ENCODE measurements at places on chromosomes 12 and 14.
A peak's percentile ranks its signal among the peaks of the same experiment; 100 is the strongest.

GRCh38 chr14:84826294-84826693 is 703.6 kb upstream of the FLRT2 start:
- peak; percentile 64 for DNase-seq

DNA sequence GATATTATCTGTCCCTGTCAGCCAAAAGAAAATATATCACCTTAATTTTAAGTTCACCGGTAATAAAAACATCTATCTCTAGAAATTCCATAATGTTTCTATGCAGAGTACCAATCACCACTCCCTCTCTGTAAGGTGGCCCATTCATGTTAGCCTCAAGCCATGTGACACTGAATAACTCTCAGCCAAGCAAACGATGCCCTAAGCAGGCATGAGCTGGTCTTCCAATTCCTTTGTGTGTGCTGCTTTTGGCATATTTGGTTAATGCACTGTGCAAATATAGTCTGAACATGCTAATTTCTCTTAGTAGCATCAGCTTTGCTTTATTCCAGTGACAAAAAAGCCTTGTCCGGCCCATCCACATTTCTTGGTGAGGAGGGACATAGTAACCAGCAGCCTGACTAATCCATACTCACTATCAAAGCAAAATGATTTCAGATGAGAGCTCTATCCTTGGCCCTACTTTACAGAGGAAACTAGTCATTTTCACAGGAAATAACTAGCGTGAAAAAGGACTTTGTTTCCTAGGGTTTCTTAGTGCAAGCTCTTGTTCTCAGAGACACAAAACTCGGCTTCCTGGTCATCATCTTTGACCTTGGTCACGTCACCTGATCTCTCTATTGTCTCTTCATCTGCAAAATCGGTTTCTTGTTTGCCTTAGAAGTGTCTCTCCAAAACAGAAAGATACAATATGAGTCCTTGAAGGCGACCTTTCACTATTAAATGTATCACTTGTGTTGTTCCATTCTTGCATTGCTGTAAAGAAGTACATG is 59.2 kb upstream of the RTRAF start:
- no peak for DNase-seq

DNA sequence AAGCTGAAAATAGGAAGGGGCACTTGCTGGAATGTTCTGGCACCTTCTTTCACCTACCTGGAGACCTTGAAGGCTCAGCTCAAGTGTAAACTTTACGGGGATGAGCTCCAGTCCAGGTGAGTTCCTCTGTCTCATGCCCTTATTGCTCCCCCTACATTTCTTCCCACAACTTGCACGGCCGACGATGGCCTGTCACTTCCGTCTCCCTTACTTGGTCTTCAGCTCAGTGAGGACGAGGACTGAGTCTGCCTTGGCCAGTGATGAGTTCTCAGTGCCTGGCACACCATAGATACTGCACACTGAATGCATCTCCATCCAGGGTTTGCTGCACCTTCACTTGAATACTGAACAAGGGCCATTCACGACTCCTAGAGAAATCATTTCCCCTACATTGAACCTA is 21.4 kb downstream of the ADGRD1 start:
- DNase-seq = no peak

DNA sequence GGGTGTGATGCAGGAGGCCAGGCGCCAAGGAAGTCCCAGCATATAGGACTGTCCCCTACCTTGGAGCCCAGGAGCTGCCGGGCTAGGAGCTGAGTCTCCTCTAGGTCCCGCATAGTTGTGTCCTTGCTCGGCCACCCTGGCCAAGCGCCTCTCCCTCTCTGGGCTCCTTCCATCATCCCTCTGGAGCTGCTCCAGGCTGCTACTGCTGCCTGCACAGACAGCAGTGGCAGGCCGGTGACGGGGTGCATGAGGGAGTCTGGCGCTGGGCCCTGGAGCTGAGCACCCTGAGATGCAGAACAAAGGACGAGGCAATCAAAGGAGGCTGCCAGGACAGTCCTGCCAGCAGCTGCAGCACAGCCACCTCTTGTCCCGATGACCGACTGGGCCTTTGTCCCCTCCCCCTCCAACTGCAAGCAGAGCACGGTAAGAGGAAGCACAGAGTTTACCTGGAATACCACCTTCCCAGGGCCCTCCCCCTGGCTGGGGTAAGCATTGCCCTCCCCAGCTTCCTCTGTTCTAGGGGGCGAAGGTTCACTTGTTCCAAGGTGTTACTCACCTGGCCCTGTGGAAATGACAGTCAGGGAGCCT is 10.4 kb downstream of the DTX1 start:
- no peak for DNase-seq

DNA sequence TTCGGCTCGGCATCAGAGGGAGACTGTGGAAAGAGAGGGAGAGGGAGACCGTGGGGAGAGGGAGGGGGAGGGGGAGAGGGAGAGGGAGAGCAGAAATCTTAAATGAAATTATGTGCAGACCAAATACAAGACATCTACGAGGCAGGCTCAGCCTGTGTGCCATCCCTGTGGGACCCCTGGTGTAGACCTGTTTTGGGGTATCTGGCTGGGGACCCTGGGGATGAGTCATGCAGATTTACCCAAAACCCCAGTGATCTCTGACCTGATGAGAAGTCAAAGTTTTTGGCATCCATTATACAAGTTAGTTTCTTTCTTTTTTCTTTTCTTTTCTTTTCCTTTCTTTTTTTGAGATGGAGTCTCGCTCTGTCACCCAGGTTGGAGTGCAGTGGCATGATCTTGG is 44.4 kb downstream of the ADGRD1 start:
- DNase-seq = no peak

DNA sequence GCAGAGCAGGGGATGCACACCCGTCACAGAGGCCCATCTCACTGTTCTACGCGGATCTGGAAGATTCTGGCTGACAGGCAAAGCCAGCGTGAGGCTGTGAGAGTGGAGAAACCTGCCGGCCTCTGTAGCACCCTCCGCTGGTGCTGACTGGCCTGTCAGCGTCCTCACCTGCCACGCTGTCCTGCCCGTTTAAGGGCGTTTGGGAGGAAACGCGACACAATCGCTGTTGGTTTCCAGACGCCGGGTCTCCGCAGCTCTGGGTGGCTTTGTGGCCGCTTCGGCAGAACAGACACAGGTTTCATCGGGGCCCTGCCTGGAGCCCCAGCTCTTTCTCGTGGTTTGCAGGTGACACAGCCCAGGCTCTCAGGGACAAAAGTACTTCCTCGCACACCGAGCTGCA is 70.6 kb downstream of the NOC4L start:
- DNase-seq = no peak

DNA sequence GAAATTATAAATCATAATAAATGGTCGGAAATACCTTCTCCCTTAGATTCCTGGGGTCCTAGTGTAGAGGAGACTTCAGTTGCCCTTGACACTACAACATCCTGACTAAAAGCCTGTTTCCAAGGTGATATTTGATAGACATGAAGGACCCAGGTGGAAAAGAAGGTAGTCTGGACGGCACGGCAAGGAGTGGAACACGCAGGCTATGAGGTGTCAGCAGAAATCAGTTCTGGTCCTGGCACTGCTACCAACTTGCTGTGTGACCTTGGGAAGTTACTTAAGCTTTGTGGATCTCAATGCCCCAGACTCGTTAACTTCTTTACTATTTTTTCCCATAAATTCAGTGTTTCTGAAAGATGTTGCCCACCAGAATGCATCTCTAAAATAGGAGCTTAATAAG is 36.9 kb upstream of the BCL2L14 start:
- no peak for DNase-seq
